ENCODE measurements at places on chromosomes 5 and 9.

DNA sequence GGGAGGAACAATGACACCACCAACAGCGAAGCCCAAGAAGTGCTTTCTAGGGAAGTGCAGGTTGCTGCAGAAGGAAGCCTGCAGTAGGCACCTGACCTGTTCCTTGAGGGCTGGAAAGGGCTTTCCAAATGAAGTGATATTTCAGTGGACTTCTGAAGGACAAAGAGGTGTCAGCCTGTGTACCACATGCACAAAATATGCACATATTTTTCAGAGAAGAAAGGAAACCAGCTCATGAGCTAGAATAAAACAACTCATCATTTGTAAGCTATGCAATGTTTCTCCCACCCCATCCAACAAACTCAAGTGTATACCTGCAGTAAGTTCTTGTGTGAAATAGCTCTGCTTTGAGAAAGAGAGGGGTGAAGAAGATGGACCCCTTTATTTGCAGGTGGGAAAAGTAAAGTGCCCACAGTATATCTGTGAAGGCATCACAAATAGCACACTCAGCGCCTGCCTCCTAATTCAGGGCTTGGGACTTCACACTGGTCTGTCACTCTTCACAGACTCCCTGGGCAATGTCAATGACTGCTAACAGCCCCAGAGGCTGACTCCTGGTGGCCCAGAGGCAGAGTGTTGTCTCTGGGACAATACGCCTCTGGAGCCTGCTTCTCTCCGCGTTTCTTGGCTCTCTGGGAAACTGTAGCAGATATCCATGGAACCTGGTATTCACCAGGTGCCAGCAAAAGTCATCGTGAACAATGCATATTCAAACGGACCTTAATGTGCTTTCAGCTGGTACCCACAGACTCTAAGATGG, 198.1 kb upstream of the EFNA5 start:
- H3K27me3 ChIP-seq: no peaks in the 10 kb centered on the region
- DNase-seq: no peak
- H3K27ac ChIP-seq: no peak overlapping the region

GRCh38 chr9:26685818-26686217, 206.8 kb downstream of the CAAP1 start:
- H3K4me1 ChIP-seq: no peaks in the 10 kb centered on the region
- no peaks in the 10 kb centered on the region for H3K27me3 ChIP-seq
- H3K36me3 ChIP-seq: no peaks in the 10 kb centered on the region
- no peak for DNase-seq
- no peak overlapping the region for H3K27ac ChIP-seq
- H3K4me3 ChIP-seq: no peak overlapping the region

DNA sequence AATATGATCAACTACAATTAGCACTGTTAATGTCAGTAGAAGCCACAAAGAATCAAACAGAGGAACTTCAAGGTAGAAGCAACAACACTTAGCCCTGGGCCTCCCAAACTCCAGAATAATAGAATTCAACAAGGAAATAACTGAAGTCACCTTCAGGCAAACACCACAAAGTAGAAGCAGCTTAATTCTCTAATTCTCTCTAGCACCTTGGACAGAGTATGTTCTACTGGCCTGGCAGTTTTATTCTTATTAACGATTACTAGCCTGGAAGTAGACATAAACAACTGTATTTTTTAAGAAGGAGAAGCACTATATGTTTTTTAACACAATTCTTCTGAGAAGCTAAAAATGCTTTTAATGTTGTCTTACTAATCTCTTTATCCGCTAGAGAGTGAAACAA, 911.9 kb downstream of the DTWD2 start:
- no peak overlapping the region for H3K27ac ChIP-seq
- no peaks in the 10 kb centered on the region for H3K27me3 ChIP-seq
- H3K4me1 ChIP-seq: no peaks in the 10 kb centered on the region
- DNase-seq: no peak

DNA sequence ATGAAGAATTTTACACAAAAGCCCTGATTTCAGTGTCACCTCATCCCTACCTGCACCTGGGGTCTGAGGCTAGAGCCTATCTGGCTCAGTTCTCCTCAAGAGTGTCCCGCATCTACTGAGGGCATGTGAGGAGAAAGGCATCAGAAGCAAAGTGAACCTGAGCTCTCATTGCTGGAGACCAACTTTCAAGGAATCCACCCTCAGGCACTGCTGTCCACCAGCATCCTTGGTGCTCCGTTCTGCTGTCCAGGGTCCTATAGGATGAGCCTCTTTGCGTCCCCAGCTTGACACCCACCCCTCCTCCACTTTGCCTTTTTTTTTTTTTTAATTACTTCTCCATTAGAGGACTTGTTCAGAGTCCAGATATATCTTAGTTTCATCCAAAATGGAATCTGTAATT, 49.5 kb downstream of the CAMSAP1 start:
- H3K4me3 ChIP-seq: no peak overlapping the region
- no peaks in the 10 kb centered on the region for H3K4me1 ChIP-seq
- DNase-seq: no peak
- no peaks in the 10 kb centered on the region for H3K27me3 ChIP-seq

DNA sequence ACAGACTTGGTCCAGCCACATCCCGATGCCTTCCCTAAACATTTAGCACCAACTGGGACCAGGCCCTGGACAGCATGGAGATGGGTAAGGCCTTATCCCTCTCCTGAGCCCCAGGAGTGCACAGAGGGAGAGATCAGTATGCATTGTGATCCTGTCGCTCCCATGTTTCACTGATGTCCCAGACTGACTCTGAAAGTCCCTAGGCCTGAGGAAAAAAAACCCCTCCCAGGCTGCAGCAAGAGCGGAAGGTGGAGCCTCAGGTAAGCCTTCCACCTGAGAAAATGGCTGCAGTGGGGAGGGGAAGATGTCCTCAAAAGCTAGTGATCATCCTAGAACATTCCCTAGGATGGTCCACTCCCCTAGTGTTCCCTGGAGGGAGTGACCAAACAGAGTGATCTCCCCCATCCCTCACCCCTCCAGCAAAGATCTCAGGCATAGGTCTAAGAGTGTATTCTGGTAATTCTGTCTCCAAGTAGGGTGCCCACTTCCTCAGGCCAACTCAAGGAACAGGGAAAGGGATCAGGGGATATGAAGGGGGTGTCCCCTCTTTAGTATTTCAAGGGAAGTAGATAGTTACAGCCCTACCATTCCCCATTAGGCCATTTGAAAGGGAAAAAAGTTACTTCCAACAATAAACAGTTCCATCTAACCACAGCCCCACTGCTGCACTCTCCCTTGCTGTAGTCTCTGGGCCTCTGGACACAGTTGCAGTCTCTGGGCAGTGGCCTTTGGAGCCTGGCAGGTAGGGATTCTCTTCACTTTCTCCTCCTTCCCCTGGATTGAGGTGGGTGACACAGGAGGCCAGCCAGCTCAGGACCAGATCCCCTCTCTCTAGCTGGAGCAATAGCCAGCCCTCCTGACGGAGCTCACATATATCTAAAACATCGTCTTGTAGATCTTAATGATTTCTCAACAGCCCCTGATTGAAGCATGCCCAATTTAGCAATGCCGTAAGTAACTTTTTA, 6.8 kb upstream of the CXXC5 start:
- DNase-seq: no peak
- no peak overlapping the region for H3K27ac ChIP-seq
- no peaks in the 10 kb centered on the region for H3K36me3 ChIP-seq
- no peak overlapping the region for H3K4me3 ChIP-seq
- no peaks in the 10 kb centered on the region for H3K27me3 ChIP-seq

DNA sequence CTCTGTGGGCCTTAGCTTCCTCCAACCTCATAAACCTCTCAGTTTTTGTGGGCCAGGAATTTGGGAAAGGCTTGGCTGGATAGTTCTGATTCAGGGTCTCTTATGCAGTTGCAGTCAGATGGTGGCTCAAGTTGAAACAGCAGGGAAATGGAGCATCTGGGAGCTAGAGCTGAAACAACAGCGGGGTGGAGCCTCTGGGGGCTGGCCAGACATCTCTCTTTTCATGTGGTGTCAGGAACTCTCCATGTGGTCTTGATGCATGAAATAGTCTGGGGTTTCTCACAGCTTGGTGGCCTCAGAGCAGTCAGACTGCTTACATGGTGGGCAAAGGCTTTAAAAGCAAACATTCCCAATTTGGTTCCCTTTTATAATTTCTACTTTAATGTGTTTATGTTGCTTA, 13.5 kb downstream of the ZNF346 start:
- H3K27ac ChIP-seq: no peak overlapping the region
- H3K36me3 ChIP-seq: peaks cover 13% of the 10 kb centered on the region
- no peaks in the 10 kb centered on the region for H3K27me3 ChIP-seq
- peaks cover 5% of the 10 kb centered on the region for H3K4me1 ChIP-seq
- DNase-seq: peak; percentile 34

DNA sequence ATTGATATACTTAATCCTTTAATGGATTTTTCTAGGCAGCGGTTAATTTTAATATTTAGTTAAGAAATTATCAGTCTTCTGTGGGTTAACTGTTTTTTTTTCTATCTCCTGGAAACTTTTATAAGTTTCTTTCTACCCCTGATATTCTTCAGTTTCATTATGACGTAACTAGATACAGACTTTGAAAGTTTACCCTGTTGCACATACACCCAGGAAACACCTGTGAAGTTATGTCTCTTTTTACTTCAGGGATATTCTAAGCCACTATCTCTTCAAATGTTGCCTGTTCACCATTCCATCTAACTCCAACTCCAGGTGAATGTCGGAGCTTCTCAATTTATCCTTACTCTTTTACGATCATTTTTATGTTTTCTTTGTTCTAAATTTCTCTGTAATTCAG, 329.0 kb downstream of the ICE1 start:
- no peaks in the 10 kb centered on the region for H3K27me3 ChIP-seq
- H3K36me3 ChIP-seq: no peaks in the 10 kb centered on the region
- DNase-seq: no peak
- no peak overlapping the region for H3K27ac ChIP-seq
- no peak overlapping the region for H3K4me3 ChIP-seq
- no peaks in the 10 kb centered on the region for H3K4me1 ChIP-seq

- no peak overlapping the region for H3K4me3 ChIP-seq
- H3K27me3 ChIP-seq: no peaks in the 10 kb centered on the region
- H3K36me3 ChIP-seq: no peaks in the 10 kb centered on the region
- no peak for DNase-seq
- H3K4me1 ChIP-seq: no peaks in the 10 kb centered on the region
- H3K27ac ChIP-seq: no peak overlapping the region
These were observed 22.2 kb downstream of the TNFSF8 start for GRCh38 chr9:114908104-114908622.
